Stimulated activated memory B cell treated with anti-CD40 and anti-IgM and Interleukin-4, amounts not matched to agents 10 μg/mL and 1 μg/mL and 100 μg/mL, for 72 hours (primary cell): ENCODE measurements at places on chromosomes 12 and 14.

DNA sequence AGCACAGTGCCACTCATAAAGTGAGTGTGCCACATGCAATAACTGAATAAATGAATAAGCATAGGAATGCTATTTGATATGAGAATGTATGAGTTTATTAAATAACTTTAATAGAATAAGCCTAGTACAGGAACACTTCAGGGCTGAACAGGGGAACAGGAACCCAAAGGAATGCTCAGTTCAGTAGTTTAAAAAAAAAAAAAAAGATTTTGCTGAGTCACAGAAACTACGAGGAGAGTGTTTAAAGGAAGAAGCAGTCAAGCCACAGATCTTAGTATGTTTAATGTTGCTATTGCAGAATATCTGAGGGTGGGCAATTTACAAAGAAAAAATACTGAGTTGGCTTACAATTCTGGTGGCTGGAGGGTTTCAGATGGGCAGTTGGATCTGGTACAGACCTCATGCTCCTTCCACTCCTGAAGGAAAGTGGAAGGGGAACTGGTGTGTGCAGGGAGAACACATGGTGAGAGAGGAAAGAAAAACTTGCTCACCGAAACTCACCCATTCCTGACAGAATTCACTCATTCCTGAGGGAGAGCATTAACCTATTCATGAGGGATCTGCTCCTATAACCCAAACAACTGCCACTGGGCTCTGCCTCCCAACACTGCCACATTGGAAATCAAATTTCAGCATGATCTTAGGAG, 880.3 kb upstream of the MGAT4C start:
- ATAC-seq = no peak

DNA sequence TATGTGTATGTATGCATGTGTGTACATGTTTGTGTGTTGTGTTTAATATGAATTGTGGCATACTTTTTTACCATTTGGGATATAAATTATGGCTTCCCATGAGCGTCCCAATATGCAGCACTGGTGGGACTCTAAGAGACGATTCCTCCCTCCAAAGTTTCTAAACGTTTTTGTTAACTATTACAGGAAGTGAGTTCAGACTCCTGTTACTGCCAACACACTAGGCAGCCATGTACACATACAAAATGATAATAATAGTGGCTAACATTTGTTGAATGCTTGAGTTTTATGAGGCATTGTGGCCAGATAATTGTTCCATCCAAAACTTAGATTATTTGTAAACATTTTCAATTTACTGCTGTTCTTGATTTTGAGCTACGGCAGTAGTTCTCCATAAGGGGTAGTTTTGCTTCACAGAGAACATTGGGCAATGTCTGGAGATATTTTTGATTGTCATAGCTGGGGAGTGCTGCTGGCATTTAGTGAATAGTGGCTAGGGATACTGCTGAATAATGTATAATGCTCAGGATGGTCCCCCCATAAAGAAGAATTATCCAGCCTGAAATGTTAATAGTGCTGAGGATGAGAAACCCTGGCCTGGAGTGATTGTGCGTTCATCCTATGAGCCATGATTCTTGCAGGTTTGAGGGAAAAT, 45.1 kb downstream of the ARID2 start:
- ATAC-seq = no peak

- no peak for ATAC-seq
These were observed 33.1 kb upstream of the COL2A1 start for GRCh38 chr12:48037267-48037915.

DNA sequence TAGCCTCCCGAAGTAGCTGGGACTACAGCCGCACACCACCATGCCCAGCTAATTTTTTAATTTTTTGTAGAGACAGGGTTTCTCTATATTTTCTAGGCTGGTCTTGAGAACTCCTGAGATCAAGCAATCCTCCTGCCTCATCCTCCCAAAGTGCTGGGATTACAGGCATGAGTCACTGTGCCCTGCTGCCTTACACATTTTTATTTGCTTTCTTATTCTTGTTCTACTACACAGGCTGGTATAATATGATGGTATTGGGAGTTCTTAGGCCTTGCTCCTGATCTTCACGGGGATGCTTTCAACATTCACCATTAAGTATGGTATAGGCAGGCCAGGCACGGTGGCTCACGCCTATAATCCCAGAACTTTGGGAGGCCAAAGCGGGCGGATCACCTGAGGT, 21.2 kb downstream of the DGLUCY start:
- no peak for ATAC-seq

DNA sequence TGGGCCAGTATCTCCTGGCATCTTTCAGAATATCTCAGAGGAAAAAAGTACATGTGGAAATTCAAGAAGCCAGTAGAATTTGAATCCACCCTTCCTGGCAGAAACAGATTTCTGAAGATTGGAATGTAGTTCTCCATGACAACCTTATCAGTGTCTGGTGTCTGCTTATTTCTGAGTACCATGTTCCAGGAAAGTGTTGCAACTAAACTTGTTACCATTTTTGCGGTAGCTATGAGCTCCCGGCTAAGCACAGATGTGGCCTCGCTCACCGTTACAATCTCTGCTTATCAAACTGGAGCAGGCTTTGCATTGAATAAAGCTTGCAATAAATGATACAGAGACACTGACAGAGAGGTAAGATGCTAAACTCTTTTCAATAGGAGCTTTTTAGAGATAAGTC, 13.0 kb upstream of the ITPR2 start:
- ATAC-seq = no peak

DNA sequence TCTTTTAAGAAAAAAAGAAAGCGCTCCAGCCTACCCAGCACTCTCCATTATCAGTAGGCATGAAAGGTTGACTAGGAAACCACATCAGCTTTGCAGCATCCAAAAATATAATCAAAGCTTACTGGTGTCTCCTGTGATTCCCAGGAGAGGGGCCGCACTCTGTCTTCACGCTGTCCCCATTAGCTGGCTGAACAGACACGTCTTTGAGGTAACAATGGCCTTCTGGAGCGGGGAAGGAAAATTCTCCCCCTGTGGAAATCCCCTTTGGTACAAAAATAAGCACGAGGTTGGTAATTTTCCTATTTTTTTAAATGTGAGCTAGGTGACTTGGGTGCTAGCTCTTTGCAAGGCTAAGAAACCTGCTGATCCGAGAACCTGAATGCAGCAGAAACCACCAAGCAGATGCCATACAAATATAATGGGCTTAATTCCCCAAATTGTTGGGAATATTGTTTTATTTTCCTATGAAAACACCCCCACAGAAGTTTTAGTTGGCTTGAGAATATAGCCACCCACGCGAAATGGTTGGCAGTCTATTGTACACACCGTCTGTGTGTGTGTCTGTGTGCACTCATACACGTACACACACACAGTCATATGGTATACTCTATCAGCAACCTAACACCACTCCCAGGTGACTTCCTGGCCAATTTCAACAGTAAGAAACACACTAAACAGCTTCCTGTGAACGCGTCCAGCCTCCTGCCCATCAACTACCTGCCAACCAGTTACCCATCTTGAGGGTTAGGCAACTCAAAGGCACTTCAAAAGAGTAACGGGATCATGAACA, 71.2 kb downstream of the KSR2 start:
- ATAC-seq = no peak

- ATAC-seq = no peak
These were observed 60.6 kb upstream of the KCNA1 start for GRCh38 chr12:4849115-4849541.

GRCh38 chr14:64220466-64220865, 73.7 kb downstream of the ESR2 start:
- no peak for ATAC-seq

- no peak for ATAC-seq
These were observed 11.6 kb downstream of the OXA1L start for GRCh38 chr14:22778084-22778483.

DNA sequence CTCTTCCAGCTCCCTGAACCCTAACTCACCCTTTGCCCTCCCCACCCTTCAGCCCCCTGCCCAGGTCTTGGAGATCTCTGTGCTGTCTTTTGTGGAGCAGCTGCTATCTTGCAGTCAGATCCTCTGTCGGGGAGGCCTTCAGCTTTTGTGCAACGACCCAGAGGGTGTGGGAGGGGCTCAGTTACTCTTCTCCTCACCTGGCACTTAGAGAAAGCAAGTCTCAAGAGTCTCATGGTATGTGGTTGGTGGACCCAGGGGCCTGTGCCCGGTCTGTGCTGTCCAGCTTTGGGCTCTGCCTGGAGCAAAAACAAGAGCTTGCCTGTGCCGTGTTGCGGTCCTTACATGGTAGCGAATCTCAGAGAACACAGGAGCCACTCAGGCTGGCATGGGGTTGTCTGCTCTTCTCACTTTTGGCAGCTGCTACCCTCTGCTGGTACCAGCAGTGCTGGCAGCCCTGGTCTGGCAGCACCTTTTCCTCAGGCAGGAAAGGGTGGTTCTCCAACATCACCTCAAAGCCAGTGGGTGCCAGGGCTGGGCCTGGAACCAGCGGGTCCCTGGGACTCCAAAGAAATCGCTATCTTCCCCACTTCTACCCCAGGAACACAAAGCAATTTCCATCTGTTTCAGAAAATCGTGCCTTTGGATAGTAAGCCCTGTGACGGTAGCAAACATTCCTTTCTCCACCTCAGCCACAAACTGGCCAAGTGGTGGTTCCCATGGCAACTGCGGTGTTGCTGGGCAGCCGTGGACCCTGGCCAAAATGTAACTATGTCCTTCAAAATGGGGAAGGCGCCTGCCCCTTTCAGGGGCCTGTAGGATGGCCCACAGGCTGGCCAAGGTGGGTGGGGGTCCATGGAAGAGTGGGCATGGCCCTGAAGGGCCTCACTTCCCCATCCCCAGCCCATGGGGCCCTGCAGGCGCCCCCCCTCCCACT, 90.0 kb downstream of the RIN3 start:
- ATAC-seq = peak; percentile 31

GRCh38 chr12:2495417-2496112, 299.2 kb upstream of the FKBP4 start:
- no peak for ATAC-seq

DNA sequence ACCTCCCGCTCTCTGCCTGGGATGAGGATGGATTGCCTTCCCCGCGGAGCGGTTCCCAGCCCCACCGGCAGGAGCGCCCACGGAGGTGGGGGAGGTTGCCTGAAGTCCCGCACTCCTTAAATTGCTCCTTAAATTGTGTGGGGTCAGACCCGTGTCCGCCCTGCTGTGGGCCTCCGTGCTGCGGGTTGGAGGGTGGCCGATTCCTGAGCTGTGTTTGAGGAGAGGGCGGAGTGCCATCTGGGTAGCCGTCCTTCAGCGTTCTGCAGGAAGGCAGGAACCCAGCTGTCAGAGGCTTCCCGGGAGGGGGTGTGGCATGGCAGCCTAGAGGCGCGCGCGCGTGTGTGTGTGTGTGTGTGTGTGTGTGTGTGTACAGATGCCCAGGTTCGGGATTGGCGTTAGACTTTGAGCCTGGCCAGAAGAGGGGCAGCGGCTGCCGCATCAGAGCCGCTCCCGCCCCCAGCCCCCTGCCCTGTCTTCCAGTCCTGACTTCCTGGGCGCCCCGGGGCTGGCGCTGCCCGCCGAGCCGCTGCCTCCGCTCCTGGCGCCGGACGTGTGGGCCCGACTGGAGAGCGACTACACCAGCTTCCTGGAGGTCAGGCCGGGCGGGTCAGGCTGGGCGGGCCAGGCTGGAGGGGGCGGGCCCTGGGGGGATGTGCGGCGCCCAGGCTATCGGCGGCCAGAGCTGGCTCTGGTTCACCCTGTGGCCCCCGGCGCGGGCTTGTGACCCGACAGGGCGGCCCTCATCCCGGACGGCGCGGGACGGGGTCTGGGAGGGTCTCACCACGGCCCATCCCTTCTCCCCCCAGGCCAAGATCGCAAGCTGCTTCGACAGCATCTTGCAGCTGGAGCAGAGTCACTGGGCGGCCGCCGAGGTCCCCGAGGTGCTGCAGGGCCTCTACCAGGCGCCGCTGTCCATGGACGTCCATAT, 9.2 kb downstream of the EXOC3L4 start:
- ATAC-seq = no peak

DNA sequence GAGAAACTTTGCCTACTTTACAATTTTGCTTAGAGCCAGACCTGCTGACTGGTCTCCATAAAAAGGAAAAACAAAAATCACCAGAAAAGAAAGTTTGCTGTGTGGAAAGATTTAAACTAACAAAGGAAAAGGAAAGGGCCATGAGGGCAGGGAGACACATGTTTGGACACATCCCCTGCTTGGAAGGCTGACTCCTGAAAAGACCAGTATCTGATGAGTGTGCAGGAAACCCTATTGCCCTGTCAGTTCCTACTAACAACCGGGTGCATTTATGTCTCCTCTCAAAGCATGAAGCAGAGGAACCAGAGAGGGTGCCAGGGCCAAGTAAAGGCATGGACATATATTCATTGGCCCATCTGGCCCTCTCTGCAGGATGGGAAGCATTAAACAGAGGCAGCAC, 7.0 kb upstream of the STAB2 start:
- ATAC-seq = no peak

GRCh38 chr12:106974511-106974910, 12.4 kb downstream of the MTERF2 start:
- ATAC-seq = peak; percentile 73

DNA sequence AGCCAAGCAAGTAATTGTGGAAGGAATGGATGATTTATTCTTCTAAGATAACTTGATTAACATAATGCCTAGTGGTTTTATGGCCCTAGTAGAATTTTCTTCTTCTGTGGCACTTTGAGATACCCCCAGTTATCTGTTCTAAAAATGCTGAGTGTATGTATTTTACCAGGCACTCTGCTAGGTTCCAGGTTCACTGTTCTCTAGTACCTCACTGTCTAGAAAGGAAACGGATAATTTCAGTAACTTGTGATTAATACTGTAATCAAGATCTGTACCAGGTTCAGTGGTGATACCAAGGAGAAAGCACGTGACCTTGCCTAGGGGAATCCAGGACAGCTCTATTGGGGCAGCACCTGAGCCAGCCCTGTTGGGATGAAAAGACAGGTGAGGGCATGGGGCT, 8.0 kb downstream of the ANO6 start:
- no peak for ATAC-seq

- peak; percentile 91 for ATAC-seq
These were observed 31.1 kb downstream of the PITPNM2 start for GRCh38 chr12:123119808-123120207.

- ATAC-seq = no peak
These were observed 188.6 kb upstream of the SOX5 start for GRCh38 chr12:24138041-24138440.

DNA sequence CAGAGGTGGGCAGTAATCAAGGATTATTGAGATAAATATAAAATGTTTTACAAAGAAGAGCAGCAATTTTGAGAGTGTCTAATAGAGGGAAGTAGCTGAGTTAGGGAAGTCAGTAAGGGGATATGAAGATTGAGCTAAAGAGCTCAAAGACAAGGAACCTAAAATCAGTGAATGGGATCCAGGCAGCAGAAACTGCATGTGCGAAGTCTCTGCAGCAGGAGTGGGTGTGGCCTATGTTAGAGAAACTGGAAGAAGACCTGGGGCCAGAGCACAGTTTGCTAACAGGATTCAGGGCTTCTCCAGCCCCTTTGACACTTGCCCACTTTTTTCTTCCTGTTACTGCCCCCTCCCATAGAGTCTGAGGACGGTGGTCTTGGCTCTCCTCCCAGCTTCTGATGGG, 36.3 kb upstream of the PLXNC1 start:
- no peak for ATAC-seq

- ATAC-seq = no peak
These were observed 19.6 kb downstream of the RMST start for GRCh38 chr12:97482143-97482693.

GRCh38 chr14:103698380-103699260, 16.6 kb downstream of the XRCC3 start:
- peak; percentile 62 for ATAC-seq
